ENCODE measurements at places on chromosomes 6 and 20. TPM values are rescaled to one million over a fixed set of nuclear protein-coding genes. Genes with fewer than 3 reads are reported as not detected.

GRCh38 chr20:46970937-46971630 is 76.4 kb downstream of the EYA2 start:
- DNase-seq: peak; percentile 29
- no peaks in the 10 kb centered on the region for H3K4me1 ChIP-seq
- H3K27me3 ChIP-seq: no peaks in the 10 kb centered on the region
- no peaks in the 10 kb centered on the region for H3K36me3 ChIP-seq
- no peak overlapping the region for H3K27ac ChIP-seq
- H3K4me3 ChIP-seq: no peak overlapping the region

CST7 gene
- 1.1 TPM for total RNA-seq

DNA sequence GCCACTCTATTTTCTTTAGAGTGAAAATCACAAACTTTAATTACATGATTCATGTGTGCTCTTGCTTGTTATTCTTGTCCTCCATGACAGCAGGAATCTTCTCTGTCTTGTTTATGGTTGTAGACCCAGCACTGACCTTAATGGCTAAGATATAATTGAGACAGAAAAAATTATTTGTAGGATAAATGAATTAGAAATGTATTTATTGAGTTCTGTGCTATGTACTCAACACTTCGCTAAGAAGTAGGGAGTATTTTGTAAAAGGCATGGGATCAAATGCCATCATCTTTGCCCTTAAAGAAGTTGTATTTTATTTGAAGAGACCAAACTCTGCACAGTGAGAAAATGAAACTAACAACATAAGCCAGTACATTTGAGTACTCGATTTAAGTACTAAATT is 71.2 kb downstream of the CBLN4 start:
- H3K36me3 ChIP-seq: no peaks in the 10 kb centered on the region
- H3K27ac ChIP-seq: no peak overlapping the region
- no peaks in the 10 kb centered on the region for H3K27me3 ChIP-seq
- DNase-seq: no peak
- no peak overlapping the region for H3K4me3 ChIP-seq

- no peaks in the 10 kb centered on the region for H3K4me1 ChIP-seq
- no peaks in the 10 kb centered on the region for H3K36me3 ChIP-seq
- no peak overlapping the region for H3K27ac ChIP-seq
Observed at GRCh38 chr6:139580592-139581484, 206.4 kb upstream of the CITED2 start.

DNA sequence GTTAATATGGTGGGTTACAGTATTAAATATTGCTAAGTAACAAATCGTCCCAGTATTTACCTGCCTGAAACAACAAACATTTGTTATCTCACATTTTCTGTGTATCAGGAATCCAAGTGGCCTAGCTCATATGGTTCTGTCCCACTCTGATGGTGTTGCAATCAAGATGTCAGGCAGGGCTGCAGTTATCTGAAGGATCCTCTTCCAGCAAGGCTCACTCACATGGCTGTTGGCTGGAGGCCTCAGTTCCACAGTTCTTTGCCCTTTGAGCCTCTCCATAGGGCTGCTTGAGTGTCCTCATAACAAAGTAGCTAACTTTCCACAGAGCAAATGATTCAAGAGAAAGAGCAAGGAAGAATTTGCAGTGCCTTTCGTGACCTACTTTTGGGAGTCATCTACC is 17.7 kb downstream of the RAB22A start:
- H3K36me3 ChIP-seq: no peaks in the 10 kb centered on the region
- no peaks in the 10 kb centered on the region for H3K4me1 ChIP-seq
- no peak overlapping the region for H3K27ac ChIP-seq
- H3K4me3 ChIP-seq: no peak overlapping the region
- H3K27me3 ChIP-seq: no peaks in the 10 kb centered on the region

GZF1 gene
- 8.5 TPM for total RNA-seq

DACT2 gene
- 2.0 TPM for total RNA-seq

GRCh38 chr6:116568821-116569755 is 2.2 kb upstream of the RWDD1 start:
- peaks cover 15% of the 10 kb centered on the region for H3K4me1 ChIP-seq
- no peaks in the 10 kb centered on the region for H3K36me3 ChIP-seq
- no peak for DNase-seq
- no peaks in the 10 kb centered on the region for H3K27me3 ChIP-seq
